ENCODE measurements at places on chromosomes 12 and 14. TPM values are rescaled to one million over a fixed set of nuclear protein-coding genes. Genes with fewer than 3 reads are reported as not detected.

GRCh38 chr14:92500491-92500941 lies 13.1 kb upstream of the RIN3 start:
- no peaks in the 10 kb centered on the region for H3K4me1 ChIP-seq
- H3K36me3 ChIP-seq, result no peaks in the 10 kb centered on the region
- DNase-seq, result no peak

The HOXC9 gene
- total RNA-seq, result not detected

The SART3 gene
- total RNA-seq, result 82.7 TPM

- DNase-seq, result no peak
- no peak overlapping the region for H3K4me3 ChIP-seq
- H3K27ac ChIP-seq, result no peak overlapping the region
- H3K4me1 ChIP-seq, result no peaks in the 10 kb centered on the region
- no peaks in the 10 kb centered on the region for H3K27me3 ChIP-seq
Observed at GRCh38 chr14:20707622-20708021, 19.1 kb downstream of the ANG start.

DNA sequence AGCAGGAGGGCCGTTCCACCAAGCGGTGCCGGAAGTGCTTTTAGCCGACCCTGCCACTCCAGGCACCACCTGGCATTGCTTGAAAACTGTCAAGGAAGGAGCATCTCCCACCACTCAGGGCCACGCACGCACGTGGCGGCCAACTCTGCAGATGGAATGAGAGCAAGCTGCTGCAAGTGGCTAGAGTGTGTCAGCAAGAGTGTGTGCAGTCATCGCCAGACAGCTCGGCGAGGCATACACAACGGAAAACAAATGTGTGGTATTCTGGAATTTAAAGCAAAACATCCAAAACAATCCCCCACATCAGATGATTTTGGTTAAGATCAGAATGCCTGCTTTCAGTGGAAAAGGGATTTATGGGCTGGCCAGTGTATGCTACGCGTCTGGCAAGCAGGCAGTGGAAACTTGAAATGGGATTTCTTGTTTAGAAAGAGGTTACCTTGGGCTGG lies 11.2 kb downstream of the CD9 start:
- no peaks in the 10 kb centered on the region for H3K36me3 ChIP-seq
- no peak overlapping the region for H3K27ac ChIP-seq
- no peak overlapping the region for H3K4me3 ChIP-seq
- H3K4me1 ChIP-seq, result no peaks in the 10 kb centered on the region
- no peak for DNase-seq

The PUS1 gene
- total RNA-seq, result 101 TPM

DNA sequence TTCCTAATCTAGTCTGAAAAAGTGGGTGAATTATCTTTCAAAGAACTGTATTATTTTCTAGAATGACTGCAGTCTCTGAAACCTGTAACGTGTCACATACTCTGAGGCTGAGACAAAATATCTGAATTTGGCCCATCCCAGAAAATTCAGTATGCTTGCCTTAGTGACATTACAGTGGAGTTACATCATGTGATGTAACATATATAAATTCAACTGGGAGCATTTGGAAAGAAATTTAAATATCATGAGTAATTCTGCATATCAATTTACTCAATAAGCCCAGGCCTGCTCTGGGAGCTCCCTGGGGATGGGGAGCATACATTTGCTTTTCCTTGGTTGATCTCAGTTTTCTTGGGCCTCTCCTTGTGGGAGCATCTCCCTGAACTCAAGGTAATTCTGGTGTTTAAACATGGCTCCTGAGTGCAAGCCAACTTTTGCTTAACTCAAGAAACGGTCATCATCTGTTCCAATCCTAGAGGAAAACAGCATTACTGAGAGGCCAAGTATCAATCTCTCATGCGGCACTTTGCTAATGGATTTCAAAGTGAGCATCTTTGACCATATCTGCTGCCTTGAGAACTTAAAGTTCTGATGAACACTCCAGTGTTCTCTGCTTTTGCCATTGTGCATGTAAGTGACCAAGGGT lies 54.4 kb downstream of the AKAP6 start:
- H3K4me3 ChIP-seq, result no peak overlapping the region
- H3K27ac ChIP-seq, result no peak overlapping the region

GRCh38 chr12:32486158-32486557 lies 86.8 kb downstream of the FGD4 start:
- no peak for DNase-seq
- H3K36me3 ChIP-seq, result no peaks in the 10 kb centered on the region
- H3K27me3 ChIP-seq, result no peaks in the 10 kb centered on the region
- H3K27ac ChIP-seq, result no peak overlapping the region
- H3K4me1 ChIP-seq, result no peaks in the 10 kb centered on the region

Measured in CD8-positive, alpha-beta memory T cell (primary cell).